ENCODE measurements at places on chromosomes 1 and 21.
A peak's percentile ranks its signal among the peaks of the same experiment; 100 is the strongest.

DNA sequence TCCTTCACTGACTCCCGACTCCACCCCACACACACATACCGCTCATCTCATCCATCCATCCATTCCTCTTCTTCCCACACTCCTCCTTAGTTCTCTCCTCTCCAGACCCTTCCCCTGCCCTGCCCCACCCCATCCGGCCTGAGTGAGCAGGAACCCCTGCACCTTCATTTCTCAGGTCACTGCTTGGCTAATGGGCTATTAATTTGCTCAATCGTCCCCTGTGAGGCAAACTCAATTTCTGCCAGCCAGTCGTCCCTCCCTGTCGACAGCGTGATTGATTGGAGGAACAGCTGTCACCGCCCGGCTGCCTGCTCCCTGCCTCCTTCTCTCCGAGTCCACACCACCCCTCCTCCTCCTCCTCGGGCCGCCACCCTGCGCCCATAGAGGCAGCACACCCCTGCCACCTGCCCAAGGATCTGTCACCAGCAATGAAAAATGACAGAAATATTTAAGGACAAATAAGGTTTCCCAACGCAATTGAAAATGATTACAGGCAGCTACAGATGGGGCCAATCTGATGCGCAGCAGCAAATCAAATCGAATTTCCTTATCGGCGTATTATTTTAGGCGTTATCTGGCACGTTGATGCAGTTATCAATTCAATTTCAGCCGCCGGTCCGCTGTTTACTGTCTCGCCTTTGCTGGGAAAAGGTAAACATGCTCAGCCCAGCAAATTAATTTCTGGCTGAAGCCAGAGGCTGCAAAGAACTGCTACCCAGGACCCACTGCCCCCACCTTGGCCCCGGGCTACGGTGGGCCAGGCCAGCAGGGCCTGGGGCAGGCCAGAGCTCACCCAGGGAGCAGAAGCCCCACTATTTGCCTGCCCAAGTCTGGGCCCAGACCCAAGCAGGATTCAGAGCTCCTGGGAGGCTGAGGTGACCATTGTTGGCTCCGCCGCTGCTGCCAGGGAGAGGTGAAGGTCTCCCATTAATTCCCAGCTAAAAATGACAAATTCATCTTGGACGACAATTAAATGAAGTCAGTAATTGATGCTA lies 71.3 kb downstream of the TMEM53 start:
- no peak for DNase-seq

DNA sequence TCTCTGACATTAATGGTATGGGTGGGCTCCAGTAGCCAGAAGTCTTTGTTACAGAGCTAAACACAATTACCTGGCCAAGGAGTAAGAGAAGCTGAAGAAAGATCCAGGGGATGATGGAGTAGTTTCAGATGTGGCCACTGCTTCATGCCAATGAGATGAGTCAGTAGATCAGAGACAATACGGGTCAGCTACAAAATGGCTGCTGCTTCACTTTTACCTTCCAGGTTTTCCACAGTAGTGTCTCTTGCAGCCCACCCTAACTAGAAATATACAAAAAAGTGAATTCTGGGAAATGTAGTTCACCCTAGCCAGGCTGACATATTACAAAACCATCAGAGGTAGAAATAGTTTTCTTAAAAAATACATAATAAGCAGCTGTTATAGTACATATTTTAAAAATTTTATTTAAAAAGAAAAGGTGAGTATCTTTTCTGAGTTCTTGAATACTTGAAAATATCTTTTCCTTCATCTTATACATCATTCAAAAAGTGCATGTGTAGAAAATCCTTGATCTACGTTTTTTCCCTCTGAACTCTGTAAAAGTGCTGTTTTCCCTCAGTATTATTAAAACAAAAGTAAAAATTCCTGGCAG lies 36.1 kb downstream of the LRIF1 start:
- no peak for DNase-seq

GRCh38 chr1:75579046-75579445 lies 31.9 kb downstream of the SLC44A5 start:
- DNase-seq = no peak

GRCh38 chr21:43611598-43612369 lies 47.5 kb downstream of the HSF2BP start:
- DNase-seq = peak; percentile 63

- DNase-seq = no peak
Observed at GRCh38 chr1:37537378-37537777, 16.7 kb downstream of the SNIP1 start.

DNA sequence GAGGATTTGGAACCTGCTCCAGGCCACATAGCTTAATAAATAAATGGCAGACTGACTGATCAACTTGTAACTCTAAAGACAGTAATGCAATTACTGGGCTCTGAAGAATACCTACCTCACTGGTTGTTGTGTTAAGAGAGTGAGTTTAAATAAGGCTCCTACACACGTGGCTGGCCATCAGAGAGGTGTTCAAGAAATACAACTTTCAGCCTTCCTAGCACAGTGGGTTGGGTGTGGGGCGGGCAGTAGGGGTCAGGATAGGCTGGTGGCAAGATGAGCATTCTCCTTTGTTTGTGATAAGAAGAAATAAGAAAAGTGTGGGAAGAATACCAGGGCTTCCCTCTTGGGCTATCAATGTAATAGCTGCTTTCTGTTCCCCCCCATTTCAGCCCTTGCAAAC lies 151.3 kb downstream of the DAB1 start:
- DNase-seq = no peak

- no peak for DNase-seq
Observed at GRCh38 chr1:238111516-238111915, 220.8 kb upstream of the ZP4 start.

DNA sequence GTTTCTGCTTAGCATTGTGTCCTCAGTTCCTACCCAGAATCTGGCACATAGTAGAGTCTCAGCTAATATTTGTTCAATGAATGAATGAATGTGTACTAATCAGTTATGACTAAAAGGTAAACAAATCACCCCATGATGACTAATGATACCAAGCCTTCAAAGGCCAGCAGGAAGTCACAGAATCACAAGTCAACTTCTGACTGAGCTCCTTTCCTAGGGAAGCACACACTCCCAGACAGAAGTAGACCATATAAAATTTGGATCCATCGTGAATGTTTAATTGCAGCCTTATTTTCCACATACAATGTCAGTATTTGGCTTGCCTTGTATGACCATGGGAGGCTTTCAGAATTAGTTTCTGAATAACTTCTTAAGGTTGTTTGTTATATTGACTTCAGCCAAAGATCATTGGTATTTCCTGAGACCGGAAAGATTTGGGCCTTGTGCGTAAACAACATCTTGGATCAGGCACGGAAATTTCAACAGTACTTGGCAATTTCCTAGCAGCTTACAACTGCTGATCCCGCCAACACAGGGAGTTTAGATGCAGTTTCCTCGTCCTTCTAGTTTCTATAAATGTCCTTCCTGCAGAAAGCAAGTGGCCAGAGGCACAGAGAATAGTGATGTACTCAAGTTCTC lies 185.9 kb upstream of the ATP1B1 start:
- no peak for DNase-seq

Measured in Kasumi-1 (cell line).